Stimulated activated CD4-positive, alpha-beta T cell treated with anti-CD3 and anti-CD28 coated beads, Interleukin-4, amount 100 ng/mL, for 4 hours (primary cell): ENCODE measurements at places on chromosomes 1 and 21.
A peak's percentile ranks its signal among the peaks of the same experiment; 100 is the strongest.

DNA sequence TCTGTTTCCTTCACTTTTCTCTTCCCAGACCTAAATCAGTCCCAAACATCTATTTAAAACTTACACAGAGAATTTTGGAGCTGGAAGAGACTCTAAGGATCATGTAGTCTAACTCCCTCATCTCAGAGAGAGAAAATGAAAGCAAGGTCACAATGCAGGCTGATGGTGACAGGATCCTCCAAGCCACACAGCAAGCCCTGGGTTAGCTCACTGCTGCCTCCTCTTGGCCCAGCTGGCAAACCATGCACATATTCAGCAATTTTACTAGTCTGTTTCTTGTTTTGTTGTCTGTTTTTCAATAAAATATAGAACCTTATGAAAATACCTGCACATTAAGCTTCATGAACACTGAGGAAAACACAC, 27.7 kb upstream of the LY9 start:
- DNase-seq: peak; percentile 83

DNA sequence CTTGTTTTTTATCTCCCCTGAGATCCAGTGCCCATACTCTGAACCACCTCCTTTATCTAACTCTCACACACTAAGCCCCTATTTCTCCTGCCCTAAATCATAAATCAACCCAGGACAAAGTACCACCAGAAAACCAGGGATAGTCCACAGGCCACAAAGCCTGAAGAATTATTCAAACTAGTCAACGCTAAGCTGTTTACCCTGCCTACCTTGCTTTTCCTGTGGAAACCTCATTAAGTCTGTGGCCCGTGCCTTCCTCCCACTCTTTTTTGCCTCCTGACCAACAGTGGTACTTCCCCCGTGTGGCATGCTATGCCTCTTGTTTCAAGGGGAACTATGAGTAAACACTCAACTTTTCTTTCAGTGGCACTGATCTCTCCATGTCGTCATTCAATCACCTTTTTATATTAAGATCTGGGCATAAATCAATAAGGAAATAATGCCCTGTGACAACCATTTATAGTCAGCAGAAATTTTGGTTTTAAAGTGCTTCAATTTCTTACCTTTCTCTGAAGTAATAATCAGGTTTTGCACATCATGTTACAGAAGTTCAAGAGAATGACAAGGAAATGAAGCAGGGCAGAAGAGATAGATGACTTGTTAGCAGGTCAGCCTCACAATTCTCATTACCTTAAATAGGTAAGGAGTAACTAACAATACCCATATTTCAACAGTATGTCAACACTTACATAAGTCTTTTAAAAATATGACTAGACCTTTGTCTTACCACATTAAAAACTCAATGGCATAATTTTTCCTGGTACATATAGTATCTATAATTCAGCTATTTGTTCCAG, 32.1 kb downstream of the EYA3 start:
- peak; percentile 74 for DNase-seq

DNA sequence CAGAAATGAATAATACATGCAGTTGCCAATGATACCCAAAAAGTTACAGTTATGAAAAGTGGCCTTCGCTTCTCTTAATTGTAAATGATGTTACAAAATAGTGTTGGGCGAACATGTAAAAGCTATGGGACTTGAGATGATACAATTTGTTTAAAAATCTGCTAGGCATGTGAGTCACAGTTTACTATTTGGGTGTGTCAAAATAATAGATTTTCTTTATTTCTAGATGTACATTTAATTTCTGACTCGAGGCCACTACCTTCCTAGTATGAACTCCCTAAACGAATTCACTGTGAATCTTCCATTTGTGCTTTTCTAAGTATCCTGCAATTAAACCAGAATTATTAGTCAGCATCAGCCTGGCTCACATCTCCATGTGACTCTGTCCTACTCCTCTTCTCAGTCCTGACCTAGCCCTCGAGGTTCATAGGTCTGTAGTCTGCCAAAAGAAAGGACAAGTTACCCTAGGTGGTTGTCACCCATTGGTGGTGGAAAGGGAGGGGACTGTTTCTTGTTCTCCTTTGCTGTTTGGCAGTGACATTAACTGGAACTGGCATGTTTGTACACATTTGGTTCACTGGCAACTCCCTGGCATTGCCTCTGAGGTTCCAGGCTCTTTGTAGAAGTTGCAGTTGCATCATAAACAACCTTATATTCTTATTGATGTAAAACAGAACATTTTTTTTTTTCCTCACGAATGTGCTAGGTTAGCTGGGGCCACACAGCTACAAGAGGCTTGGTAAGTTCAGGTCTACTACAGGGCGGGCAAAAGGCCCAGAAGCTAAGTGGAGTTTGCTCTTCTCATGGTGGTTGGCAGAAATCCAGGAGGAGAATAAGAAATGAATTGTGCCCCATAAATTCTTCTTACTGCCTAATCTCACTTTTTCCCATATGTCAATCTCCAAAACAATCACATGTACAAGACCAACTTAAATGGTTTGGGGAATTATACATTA, 746.5 kb upstream of the ADAMTS5 start:
- DNase-seq: no peak

DNA sequence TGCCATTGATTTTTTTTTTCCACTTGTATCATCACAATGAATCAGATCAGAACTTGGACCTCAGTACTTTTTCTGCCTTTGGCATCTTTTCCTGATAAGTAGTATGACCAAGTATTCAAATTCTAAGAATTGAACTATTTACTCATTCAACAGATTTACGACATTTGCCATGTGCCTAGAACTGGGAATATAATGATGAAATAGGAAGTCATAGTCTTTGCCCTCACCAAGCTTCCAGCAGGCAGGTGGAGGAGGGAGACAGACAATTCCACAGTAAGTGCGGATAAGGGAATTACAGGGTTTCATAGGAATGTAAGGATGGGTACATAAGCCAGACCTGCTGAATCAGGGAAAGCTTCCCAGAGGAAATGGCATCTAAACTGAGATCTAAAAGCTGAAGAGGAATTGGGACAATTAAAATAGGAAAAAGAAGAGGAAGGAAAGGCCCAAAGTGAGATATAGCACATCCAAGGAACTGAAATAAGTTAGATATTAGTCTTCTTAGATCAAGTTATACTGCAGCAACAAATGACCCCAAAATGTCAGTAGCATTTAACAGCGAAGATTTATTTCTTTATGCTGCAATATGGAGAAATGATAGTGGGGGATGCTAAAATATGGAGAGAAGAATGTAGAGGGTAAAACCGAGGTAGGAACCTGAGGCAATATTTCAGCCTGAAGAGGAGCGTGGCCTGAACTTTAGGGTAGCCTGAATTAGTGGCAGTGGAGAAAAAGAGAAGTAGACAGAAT, 5.3 kb upstream of the DDX59 start:
- DNase-seq: no peak
